Activated CD4-positive, alpha-beta T cell treated with anti-CD3 and anti-CD28 coated beads for 1 hour (primary cell): ENCODE measurements at places on chromosomes 3 and 15.

- no peak for DNase-seq
Measured at GRCh38 chr3:191220908-191221307, 21.9 kb downstream of the OSTN start.

DNA sequence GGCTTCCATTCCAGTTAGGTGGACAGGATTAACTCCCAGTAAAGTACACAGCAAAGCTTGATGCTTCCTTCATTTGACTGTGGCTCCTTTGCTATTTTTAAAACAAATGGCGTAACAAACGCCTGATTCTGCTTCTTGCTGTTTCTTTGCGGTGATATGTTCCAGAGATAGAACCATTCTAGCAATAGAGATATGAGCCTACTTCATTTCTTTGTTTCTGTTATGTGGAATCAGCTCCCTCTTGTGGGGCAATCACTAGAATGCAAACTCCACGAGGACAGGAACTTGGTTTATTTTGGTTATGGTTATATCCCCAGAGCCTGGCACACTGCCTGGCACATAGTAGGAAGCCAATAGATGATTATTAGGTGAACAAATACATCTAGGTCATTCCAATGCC, 122.6 kb upstream of the SLC6A11 start:
- DNase-seq: no peak

- DNase-seq: no peak
Measured at GRCh38 chr15:89329329-89330084, 5.1 kb downstream of the POLG start.

GRCh38 chr15:84606653-84607120, 5.9 kb downstream of the ZSCAN2 start:
- no peak for DNase-seq

GRCh38 chr15:74835312-74835823, 7.6 kb downstream of the ULK3 start:
- DNase-seq: no peak
